ENCODE measurements at places on chromosomes 11 and 22. TPM values are rescaled to one million over a fixed set of nuclear protein-coding genes. Genes with fewer than 3 reads are reported as not detected.
A peak's percentile ranks its signal among the peaks of the same experiment; 100 is the strongest.

- DNase-seq: no peak
Observed at GRCh38 chr11:7471071-7471470, 14.2 kb upstream of the OLFML1 start.

Gene POU2AF1
- not detected for total RNA-seq

- no peak for DNase-seq
Observed at GRCh38 chr22:44458044-44459020, 39.7 kb downstream of the RTL6 start.

DNA sequence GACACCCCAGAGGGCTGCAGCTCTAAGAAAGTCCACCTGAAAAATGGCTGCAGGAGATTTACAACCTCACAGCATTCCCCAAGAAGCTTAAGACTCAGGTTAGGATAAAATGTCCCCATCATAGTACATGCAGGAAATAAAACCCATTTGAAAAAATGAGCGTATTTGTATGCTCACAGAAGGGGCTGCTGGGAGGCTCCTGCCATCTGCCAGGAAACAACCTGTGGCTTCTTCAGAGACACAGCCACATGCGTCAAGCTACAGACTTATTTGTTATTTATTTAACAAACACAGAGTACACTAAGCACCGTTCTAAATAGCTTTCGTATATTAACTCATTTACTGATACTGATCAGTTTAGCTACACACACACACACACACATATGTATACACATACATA, 73.4 kb downstream of the FEZ1 start:
- DNase-seq: no peak

Gene GGT1
- total RNA-seq: 4.9 TPM

Gene CECR2
- 67.8 TPM for total RNA-seq

DNA sequence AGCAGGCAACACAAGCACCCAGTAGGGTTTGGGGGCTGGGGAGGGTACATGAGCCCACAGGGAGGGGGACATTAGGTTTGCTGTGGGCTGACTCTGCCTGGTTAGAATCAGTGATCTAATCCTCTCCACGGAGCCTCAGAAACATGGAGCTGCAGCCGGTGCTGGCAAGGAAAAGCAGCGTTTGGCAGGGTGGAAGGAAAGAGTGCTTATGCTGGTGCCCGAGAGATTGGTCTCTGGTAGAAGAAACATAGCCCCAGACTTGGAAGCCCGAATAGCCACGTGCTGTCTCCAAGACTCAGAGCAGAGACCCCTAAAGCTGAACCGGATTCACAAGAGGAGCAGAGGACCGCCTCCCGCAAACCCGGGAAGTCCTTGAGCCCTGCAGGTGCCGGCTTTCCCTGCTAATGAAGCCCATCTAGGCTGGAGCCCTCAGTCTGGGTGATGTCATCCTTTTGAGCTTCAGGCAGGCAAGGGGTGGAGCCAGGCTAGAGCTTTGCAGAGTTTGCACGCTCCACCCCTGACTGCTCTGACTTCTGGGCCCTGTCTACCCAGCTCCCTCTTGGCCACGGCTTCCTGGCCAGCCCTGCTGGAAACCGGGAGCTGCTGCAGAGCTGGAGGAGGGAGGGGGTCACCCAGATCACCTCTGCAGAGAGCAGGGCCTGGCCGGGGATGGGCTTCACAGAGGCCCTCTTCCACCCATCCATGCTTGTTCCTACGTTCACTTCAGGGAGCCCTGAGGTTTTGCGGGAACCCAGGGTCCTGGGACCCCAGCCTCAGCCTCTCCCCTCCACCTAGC, 35.0 kb upstream of the JAM3 start:
- DNase-seq: peak; percentile 93

- no peak for DNase-seq
Observed at GRCh38 chr22:47608421-47608820, 846.0 kb downstream of the TBC1D22A start.

GRCh38 chr11:114213622-114214021, 82.6 kb upstream of the NNMT start:
- DNase-seq: no peak

DNA sequence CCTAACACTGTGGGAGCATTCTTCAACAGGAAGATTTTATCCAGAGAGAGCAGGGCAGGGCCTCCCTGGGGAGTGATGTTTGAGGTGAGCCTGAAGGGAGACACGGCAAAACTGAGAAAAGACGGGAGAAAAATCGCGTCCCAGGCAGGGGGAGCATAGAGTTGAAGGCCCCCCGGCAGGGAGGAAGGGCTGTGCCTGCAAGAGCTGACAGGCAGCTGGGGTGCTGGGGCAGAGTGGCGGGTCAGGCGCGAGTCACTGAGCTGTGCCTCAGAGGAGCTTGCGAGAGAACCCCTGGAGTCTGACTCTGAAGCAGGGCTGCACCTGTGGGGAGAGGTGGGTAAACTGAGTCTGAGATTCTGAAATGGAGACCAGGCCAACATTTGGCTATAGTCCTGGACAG, 14.8 kb downstream of the PKNOX2 start:
- no peak for DNase-seq

Gene ASRGL1
- 44.5 TPM for total RNA-seq

GRCh38 chr11:70230840-70231710, 28.0 kb downstream of the FADD start:
- DNase-seq: no peak

- no peak for DNase-seq
Observed at GRCh38 chr11:31996159-31996881, 94.6 kb upstream of the RCN1 start.

- DNase-seq: no peak
Observed at GRCh38 chr11:12051287-12051662, 42.8 kb upstream of the DKK3 start.

DNA sequence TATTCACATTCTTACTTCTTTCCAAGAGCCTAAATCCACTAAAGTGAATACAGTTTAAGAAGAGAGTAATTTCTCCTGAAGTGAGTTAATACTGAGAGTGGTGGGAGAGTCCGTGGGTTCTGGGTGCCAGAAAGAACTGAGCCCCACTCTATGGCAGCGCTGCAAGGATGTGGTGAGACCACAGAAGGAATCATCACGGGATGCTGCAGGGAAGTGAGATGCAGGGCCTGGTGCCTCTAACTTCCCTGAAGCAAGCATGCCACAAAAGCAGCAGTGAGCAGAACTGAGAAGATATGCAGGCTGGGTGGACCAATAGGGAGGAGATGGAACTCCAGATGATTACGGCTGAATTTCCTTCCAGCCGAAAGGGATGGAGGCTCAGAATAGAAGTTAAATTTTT, 5.0 kb upstream of the MMP12 start:
- DNase-seq: no peak

Gene MS4A6E
- total RNA-seq: not detected

Gene MMP12
- total RNA-seq: not detected

- no peak for DNase-seq
Observed at GRCh38 chr22:32961497-32961896, 96.7 kb downstream of the SYN3 start.

DNA sequence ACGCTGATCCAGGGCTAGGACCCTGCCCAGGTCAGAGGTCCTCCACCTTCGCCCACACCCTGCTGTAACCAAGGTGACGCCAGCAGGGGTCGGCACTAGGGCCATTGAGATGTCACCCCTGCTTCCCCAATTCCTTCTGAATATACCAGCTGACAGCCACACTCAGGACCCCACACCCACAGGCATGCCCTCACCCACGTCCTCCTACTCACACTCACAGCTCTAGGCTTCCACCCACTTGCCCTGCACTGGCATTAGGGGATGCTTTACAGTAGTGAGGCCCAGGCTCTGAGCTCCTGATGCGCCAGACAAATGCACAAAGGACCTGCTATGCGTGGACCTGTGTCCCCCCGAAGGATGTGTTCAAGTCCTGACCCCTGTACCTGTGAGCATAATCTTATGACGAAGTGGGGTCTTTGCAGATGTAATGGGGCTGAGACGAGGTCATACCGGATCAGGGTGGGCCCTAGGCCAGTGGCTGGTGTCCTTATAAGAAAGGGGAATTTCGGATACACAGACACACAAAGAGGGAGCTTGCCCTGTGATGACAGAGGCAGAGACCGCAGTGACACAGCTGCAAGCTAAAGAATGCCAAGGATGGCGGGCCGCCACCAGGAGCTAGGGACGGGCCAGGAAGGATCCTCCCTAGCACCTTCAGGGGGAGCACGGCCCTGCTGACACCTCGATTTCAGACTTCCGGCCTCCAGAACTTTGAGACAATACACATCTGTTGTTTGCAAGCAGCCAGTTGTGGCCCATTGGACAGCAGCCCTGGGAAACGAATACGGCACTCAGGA, 11.2 kb downstream of the WNT11 start:
- no peak for DNase-seq

DNA sequence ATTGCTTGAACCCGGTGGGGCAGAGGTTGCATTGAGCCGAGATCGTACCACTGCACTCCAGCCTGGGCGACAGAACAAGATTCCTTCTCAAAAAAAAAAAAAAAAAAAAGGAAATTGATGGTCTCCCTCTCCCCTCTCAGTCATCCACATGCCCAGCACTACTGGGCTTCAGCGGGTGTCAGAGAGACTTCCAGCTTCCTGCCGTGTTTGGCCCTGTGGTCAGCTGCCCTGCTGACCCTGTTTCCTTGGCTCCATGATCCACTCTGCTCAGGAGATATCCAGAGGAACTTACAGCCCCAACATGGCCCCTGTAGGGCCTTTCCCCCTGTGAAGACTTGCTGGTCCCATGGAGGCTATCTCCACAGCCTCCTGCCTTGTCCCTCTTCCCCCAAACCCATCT, 6.1 kb upstream of the PNPLA3 start:
- DNase-seq: no peak

DNA sequence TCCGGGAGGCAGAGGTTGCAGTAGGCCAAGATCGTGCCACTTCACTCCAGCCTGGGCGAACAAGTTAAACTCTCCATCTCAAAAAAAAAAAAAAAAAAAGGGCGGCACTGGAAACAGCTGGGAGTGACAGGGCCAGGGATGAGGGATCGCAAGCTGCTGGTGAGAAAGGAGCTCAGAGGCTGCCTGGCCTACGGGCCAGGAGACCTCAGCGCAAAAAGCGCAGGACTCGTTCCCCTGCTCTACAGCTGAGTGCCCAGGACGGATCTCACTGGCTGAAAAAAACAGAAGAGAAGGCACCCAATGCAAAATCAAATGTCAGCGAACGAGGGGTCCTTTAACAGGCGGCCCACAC, 650 bp upstream of the NUP50 start:
- DNase-seq: peak; percentile 65

- DNase-seq: no peak
Observed at GRCh38 chr11:13140028-13140870, 131.1 kb downstream of the RASSF10 start.

- DNase-seq: no peak
Observed at GRCh38 chr11:23732026-23732425, 764.8 kb upstream of the LUZP2 start.

Gene STIM1
- 17.3 TPM for total RNA-seq

GRCh38 chr11:64929625-64930024, 5.1 kb downstream of the PPP2R5B start:
- no peak for DNase-seq

Gene CD3D
- not detected for total RNA-seq

- DNase-seq: no peak
Observed at GRCh38 chr22:40635043-40635939, 1.2 kb downstream of the MRTFA start.

Data from neural progenitor cell (in vitro differentiated cells).